ENCODE measurements at places on chromosomes 13 and 19. TPM values are rescaled to one million over a fixed set of nuclear protein-coding genes. Genes with fewer than 3 reads are reported as not detected.

The MBD3L2 gene
- total RNA-seq: not detected

The SUPT20H gene
- total RNA-seq: 76.0 TPM

The SGCG gene
- total RNA-seq: not detected

The LAIR1 gene
- 59.3 TPM for total RNA-seq

The PSG6 gene
- not detected for total RNA-seq

The ZNF578 gene
- 2.2 TPM for total RNA-seq

The DNAAF3 gene
- not detected for total RNA-seq

The SIGLECL1 gene
- total RNA-seq: not detected

The PNMA8A gene
- not detected for total RNA-seq

The PNMA8B gene
- total RNA-seq: 0.85 TPM

The MYDGF gene
- 46.4 TPM for total RNA-seq

The HSD17B14 gene
- total RNA-seq: 1.5 TPM

The LPAR2 gene
- 78.3 TPM for total RNA-seq

The HIPK4 gene
- 0.20 TPM for total RNA-seq

The TRIP10 gene
- 4.0 TPM for total RNA-seq

The TMEM255B gene
- 0.89 TPM for total RNA-seq

The ZNF568 gene
- total RNA-seq: 7.8 TPM

The KLC3 gene
- not detected for total RNA-seq

The PGLYRP2 gene
- 0.13 TPM for total RNA-seq

The SIGLEC5 gene
- total RNA-seq: 0.16 TPM

The LRRC63 gene
- 0.82 TPM for total RNA-seq

The SPIB gene
- total RNA-seq: 4.8 TPM

The CATSPERD gene
- not detected for total RNA-seq

The SPACA4 gene
- total RNA-seq: not detected

The BRSK1 gene
- 4.6 TPM for total RNA-seq

The C19orf85 gene
- not detected for total RNA-seq

The CLEC17A gene
- 1.8 TPM for total RNA-seq

The GARIN5A gene
- 0.69 TPM for total RNA-seq

The ELANE gene
- total RNA-seq: not detected
